ENCODE measurements at places on chromosomes 2 and 18.

- peak; percentile 49 for DNase-seq
Measured at GRCh38 chr2:208300847-208301618, 35.0 kb downstream of the PIKFYVE start.

GRCh38 chr2:50431958-50432650 lies 599.8 kb downstream of the NRXN1 start:
- DNase-seq, result no peak

- no peak for DNase-seq
Measured at GRCh38 chr18:79615586-79615985, 64.0 kb upstream of the CTDP1 start.

- DNase-seq, result peak; percentile 82
Measured at GRCh38 chr2:13000664-13001363, 284.1 kb downstream of the TRIB2 start.

- no peak for DNase-seq
Measured at GRCh38 chr2:170142502-170142901, 35.4 kb upstream of the MYO3B start.

- no peak for DNase-seq
Measured at GRCh38 chr2:99187011-99187410, 6.0 kb downstream of the MRPL30 start.

GRCh38 chr2:17107151-17107550 lies 411.1 kb downstream of the RAD51AP2 start:
- no peak for DNase-seq

- no peak for DNase-seq
Measured at GRCh38 chr2:16885027-16885426, 219.4 kb upstream of the CYRIA start.

DNA sequence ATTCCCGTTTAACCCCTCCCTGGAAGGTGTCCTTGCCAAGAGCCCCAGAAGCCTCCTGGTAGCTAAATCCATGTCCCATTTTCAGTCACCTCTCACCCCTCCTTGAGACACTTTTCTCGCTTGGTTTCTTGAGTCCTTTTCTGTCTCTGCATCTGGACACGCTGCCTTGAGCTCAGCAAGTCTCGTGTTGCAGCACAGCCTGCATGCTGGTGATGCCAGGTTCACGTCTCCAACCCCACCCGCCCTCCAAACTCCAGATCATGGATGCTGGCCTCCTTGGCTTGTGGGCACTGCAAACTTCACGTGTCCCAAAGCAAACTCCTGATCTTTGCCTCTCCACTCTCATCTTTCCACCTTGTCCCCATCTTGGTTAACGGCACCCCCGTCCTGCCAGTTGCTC lies 39.3 kb downstream of the CENPO start:
- peak; percentile 54 for DNase-seq

GRCh38 chr18:30527226-30527625 lies 515.3 kb downstream of the DSC3 start:
- DNase-seq, result peak; percentile 9

DNA sequence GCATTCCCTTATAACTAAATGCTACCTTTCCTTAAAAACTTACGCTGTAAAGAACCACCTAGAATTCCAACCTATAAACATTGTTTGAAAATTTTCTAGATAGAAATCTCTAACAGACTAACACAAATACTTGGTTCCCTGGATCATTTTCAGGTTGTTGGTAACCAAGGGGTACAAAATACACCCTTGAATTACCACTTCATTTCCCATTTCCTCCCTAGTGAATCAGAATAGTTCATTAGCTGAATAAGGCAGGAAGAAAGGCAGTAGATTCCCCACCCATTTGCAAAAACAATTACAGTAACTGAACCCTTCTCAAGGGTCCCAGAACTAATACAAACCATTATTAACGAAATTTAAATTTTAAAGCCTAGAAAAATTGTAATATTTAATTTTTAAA lies 5.5 kb downstream of the MEX3C start:
- DNase-seq, result no peak

DNA sequence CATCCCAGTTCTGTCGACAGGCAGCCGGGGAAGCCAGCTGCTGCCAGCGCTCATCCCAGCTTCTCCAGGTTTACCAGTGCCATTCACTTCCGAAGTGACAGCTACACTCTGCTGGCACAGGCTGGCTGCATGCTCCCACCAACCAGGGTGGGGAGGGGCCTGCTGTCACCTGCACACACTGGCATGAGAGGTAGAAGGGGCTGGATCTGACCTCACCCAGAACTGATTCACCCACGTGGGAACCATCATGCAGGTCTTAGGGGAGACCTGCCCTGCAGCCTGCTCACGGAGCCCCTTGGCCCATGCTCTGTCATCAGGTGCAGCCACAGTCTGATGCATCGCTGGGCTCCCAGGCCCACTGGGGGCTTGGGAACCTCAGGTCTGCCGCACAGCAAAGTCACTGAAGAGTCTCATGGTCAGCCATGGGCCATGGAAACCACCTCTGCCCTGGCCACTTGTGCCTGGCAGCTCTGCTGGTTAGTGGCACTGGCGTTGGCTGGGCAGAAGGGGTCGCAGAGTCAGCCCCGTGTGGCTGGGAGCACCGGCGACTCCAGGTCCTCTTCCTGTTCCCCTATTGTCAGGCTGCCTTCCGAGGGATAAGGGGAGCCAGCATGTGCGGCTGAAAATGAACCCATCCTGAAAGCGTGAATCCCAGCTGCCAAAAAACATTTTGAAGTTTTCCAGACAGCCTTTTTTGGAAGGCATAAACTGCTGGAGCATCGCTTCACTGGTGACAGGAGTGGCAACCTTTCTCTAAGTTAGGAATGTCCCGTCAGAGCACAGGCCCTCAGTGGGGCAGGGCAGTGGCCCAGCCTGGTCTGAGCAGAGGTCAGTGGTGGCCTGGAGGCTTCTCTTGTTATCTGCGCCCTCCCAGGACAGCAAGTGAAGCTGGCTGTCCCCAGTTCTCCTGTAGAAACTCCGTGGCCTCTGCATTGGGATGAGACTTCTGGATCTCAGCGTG lies 157.8 kb downstream of the SEPTIN10 start:
- DNase-seq, result peak; percentile 49

- no peak for DNase-seq
Measured at GRCh38 chr2:45329045-45329677, 281.9 kb downstream of the SRBD1 start.

- DNase-seq, result no peak
Measured at GRCh38 chr18:69109686-69110085, 291.0 kb upstream of the DOK6 start.

DNA sequence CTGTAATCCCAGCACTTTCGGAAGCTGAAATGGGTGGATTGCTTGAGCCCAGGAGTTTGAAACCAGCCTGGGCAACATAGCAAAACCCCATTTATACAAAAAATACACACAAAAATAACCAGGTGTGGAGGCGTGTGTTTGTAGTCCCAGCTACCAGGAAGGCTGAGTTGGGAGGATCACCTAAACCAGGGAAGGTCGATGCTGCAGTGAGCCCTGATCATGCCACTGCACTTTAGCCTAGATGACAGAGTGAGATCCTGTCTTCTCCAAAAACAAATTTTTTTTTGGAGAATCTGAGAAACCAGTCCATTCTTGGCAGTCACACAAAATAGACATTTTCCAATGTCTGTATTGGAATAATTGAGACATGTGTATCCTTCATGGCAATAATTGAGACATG lies 46.8 kb downstream of the RAB27B start:
- DNase-seq, result no peak
